Transverse colon (tissue), 4 donors: ENCODE measurements at places on chromosomes 2 and 18.

DNA sequence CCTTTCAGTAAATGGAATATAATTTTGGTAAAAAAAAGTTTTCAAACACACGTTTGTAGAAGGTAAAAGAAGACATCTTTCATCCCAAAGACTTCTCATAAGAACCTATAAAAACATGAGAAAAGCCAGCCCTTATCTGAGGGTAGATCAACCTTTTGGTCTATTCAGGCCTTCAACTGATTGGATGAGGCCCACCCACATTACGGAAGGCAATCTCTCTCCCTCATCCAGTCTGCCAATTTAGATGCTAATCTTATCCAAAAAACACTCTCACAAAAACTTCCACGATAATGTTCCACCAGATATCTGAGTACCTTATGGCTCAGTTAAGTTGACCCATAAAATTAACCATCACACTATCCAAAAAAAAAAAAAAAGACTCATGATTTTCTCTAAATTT is 2.2 kb upstream of the CDH20 start:
- DNase-seq = no peak

DNA sequence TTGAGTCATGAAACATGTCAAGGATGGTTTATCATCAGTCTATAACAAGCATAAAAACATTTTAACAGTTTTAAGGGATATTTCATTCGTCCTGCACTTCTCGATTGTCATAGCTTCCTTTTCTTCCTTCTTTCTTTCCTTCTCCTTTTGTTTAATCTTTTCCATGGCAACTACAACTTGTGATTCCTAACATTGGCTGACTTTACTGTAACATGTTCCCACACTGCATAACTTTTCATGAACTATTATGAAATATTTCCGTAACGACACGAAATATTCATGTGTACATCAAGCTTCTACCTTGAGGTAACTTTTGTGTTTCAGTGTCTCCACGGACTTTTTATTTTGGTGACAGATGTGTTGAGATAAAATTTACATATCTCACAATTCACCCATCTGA is 134.4 kb downstream of the ACTR3 start:
- DNase-seq = no peak

- DNase-seq = no peak
These were observed 37.9 kb downstream of the CDH20 start for GRCh38 chr18:61371111-61371510.

DNA sequence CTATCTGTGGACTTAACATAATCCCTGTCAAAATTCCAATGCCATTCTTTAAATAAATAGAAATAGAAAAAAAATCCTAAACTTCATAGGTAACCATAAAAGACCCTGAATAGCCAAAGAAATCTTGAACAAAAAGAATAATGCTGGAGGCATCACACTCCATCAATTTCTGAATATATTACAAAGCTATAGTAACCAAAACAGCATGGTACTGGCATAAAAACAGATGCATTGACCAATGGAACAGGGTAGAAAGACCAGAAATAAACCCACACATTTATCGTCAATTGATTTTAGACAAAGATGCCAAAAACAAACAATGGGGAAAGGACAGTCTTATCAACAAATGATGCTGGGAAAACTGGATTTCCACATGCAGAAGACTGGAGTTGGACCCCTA is 205.7 kb downstream of the VAPA start:
- no peak for DNase-seq

- no peak for DNase-seq
These were observed 74.3 kb upstream of the ALPP start for GRCh38 chr2:232304236-232304635.

- no peak for DNase-seq
These were observed 53.3 kb downstream of the ZEB2 start for GRCh38 chr2:144466637-144467036.

- no peak for DNase-seq
These were observed 287.4 kb downstream of the NOL4 start for GRCh38 chr18:33937270-33937816.

- no peak for DNase-seq
These were observed 5.6 kb downstream of the SNED1 start for GRCh38 chr2:241003830-241004564.

GRCh38 chr2:66437109-66437690 is 2.3 kb downstream of the MEIS1 start:
- DNase-seq = no peak

DNA sequence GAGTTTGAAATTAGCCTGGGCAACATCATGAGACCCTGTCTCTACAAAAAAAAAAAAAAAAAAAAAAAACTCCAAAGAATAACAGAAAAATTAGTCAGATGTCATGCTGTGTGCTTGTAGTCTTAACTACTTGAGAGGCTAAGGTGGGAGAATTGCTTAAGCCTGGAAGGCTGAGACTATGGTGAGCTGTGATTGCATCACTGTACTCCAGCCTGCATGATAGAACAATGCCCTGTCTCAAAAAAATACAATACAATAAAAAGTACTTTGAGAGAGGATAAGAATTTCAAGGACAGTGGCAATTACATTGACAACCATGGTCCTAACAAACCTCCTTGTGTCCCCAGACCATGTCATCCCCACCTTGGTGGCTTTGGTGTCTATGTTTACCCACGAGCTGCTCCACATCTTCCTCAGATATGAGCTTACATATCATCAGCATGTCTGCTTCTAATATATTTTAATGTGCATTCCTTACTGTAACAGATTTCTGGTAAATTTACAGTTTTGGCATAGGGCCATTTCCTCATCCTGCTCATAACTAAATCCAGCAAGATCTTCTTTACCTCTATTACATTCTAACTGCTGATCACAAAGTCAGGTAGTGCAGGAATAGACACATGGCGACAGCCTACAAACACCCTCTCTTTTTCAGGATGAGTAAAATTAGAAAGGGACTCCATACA is 437.7 kb upstream of the HNRNPA3 start:
- DNase-seq = no peak

- no peak for DNase-seq
These were observed 63.4 kb downstream of the OLA1 start for GRCh38 chr2:174184915-174185314.

DNA sequence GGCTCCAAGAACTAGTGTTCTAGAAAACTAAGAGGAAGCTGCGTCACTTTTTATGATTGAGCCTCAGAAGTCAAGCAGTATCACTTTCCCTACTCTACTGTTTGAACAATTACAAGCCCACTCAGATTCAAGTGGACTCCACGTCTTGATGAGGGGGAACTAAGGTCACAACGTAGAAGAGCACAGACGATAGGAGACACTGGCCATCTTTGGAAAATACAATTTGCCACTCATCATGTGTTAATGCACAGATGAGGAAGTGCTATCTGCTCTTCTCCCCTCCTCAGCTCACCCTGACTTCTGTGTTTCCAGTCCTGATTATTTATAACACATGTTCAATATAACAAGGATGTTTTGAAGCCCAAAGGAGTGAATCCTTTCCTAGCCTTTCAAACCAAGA is 76.1 kb upstream of the CYP1B1 start:
- no peak for DNase-seq

- DNase-seq = no peak
These were observed 6.4 kb upstream of the BOK start for GRCh38 chr2:241551998-241552737.

DNA sequence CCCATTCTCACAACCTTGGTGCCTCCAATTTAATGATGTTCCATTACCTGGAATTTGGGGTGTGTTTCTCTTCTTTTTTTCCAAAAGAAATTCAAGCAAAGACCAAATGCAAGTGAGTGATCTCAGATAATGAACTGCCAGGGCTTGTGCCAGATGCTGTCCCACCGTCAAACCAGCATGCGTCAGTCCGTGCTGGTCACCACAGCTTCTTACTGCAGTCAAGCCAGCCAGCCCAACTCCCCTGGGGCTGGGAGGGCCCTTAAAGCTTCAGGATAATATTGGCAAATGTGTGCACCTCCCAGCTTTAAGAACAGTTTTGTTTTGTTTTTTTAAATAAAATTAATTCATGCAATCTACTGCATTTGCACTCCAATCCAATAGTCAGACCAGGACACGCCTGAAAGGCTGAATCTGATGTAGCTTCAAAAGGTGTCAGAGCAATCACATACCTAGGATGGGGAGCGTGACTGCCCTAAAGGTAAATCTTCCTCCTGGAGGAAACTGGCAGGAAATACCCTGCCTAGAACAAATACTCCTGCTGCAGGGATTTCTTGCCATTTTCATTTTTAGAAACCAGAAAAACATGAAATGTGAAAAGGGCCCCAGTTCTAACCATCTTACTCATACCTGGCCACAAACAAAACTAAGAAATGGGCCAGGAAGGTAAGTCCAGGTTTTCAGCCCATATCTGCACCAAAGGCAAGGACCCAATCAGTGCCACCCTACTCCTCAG is 26.8 kb upstream of the SP3 start:
- DNase-seq = peak; percentile 33

GRCh38 chr2:97715951-97716694 is 2.7 kb downstream of the ZAP70 start:
- DNase-seq = no peak

DNA sequence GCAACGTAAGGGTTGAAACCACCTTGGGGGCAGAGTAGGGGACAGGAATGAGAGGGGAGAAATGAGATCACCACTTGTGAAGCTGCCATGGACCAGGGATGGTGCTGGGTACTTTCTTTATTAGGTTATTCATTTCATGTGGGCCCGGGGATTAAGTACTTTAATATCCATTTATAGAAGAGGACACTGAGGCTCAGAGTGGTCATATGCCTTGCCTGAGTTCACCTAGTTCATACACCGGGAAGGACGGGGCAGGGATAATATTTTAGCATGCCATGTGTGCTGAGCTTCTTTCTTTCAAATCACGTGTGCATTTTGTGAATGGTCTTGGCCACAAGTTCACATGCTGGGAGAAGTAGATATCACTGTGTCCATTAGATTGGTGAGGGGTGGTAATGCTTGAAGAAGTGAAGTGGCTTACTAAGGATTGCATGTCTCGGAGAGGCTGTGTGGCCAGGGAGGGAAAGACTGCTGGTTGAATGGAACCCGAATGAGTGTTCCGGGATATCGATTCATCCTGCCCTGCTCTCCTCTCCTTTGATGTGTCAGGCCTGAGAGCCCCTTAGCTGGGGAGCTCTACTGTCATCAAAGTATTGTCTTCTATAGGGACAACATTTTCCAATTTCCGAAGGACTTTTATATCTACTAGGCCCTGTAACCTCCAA is 187.1 kb downstream of the MYCN start:
- DNase-seq = no peak

- no peak for DNase-seq
These were observed 9.1 kb downstream of the IDH1 start for GRCh38 chr2:208245746-208246145.

GRCh38 chr2:50018921-50019320 is 864.6 kb upstream of the FSHR start:
- DNase-seq = no peak

DNA sequence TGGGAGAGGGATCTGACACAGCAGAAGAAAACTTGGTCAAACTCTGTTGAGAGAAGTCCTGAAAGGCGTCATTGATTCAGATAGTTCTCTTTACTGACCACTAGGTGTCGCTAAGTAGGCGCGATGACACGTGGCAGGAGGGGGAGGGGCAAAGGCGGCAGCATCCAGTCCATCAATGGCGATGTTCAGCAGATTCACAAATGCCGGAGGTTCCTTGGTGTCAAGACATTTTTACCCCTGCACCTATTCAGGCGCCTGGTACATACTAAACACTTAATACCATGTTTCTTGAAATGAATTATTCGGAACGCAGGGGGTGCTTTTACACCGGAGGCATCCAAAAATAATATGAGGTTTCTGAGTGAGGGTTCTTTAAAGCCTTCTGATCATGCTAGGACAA is 3.0 kb upstream of the PLEK start:
- DNase-seq = peak; percentile 81

DNA sequence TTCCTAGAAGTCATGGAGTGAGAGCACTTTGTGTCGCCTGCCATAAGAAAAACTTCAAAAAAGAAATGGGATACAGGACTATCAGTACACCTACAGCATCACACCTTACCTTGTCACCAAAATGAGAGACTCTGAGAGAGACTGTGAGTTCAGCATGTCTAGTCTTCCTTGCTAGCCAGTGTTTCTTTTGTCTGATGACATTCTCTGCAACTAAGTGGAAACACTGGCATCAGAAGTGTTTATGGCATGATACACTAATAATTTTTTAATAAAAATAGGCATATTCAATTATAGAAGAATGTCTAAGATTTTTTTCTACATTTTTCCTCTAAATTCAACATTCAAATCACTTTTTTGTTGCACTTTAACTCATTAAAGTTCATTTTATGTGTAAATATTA is 9.0 kb downstream of the RBM43 start:
- no peak for DNase-seq
